ENCODE measurements at places on chromosomes 7 and 10.

- DNase-seq: no peak
Measured at GRCh38 chr10:130190737-130191115, 54.5 kb downstream of the GLRX3 start.

- no peak for DNase-seq
Measured at GRCh38 chr7:2008101-2008935, 224.4 kb downstream of the MAD1L1 start.

- no peak for DNase-seq
Measured at GRCh38 chr7:41098846-41099245, 604.0 kb downstream of the INHBA start.

DNA sequence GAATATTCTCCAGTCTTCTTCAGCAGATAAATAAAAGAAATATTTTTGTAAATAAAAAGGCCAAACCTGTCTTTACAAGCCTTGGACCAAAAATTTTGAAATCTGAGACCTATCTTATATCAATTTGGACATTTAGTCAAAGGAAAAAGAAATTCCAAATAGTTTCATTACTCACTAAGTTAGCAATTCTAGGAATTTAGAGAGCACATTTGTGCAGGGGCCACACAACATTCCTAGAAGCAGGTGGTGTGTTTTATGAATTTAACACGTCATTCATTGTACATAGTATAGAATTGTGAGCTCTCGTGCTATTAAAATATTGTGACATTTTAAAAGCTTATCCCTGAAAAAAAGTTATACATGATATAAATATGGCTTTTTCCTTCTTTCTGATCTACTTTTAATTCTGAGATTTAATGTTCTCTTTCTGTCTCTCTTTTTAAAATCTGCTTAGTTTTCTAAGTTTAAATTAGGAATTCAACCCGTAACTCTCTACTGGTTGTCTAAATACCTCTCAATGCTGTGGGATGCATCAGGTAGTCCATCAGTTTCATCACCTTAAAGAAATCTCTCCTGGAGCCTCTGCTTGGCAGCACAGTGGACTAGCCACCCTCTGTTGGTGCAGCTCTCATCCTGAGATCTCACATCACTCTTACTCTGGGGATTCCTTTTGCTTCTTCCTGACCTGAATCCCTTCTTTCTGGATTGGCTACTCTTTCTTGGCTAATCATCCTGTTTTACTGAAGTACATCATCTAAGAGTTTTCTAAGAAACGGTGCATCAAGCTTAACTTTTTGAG lies 124.5 kb downstream of the SEMA3E start:
- DNase-seq: no peak

- DNase-seq: no peak
Measured at GRCh38 chr10:95688648-95689047, 5.1 kb downstream of the TCTN3 start.

GRCh38 chr10:110833234-110833940 lies 38.3 kb upstream of the PDCD4 start:
- DNase-seq: no peak

GRCh38 chr10:61883371-61884025 lies 18.0 kb upstream of the ARID5B start:
- DNase-seq: no peak

DNA sequence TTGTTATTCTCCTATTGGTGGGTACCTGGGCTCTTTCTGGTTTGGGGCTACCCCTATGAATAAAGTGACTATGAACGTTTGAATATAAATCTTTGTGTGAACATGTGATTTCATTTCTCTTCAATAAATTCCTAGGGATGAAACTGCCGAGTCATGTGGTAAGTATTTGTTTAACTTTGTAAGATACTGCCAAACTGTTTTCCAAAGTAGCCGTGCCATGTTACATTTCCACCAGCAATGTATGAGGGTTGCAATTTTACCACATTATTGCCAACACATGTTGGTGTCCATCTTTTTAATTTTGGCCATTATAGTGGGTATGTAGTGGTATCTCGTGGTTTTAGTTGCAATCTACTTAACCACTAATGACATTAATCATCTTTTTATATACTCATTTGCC lies 94.7 kb downstream of the ZNRF2 start:
- no peak for DNase-seq

- no peak for DNase-seq
Measured at GRCh38 chr10:42933448-42934340, 143.2 kb upstream of the RET start.

- no peak for DNase-seq
Measured at GRCh38 chr10:63697956-63698786, 177.0 kb downstream of the REEP3 start.

DNA sequence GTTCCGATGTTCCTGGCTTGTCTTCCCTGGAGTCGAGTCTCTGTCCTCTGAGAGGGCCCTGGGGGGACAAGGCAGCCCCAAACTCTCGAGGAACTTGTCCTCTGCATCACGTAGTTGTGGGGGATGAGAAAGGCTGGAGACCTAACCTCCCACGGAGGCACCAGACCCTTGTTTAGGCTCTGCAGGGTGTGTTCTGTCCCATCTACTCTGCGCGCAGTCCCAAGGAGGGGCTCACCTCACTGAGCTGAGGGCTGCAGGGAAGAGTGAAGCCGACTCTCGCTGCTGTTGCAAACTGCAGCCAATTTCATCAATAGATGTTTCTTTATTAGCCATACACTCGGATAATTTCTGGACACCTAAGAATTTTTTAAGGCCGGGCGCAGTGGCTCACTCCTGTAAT lies 186.7 kb upstream of the ADARB2 start:
- no peak for DNase-seq

GRCh38 chr10:61974601-61975390 lies 73.3 kb downstream of the ARID5B start:
- DNase-seq: no peak

GRCh38 chr7:7869036-7869435 lies 99.6 kb upstream of the GLCCI1 start:
- no peak for DNase-seq

DNA sequence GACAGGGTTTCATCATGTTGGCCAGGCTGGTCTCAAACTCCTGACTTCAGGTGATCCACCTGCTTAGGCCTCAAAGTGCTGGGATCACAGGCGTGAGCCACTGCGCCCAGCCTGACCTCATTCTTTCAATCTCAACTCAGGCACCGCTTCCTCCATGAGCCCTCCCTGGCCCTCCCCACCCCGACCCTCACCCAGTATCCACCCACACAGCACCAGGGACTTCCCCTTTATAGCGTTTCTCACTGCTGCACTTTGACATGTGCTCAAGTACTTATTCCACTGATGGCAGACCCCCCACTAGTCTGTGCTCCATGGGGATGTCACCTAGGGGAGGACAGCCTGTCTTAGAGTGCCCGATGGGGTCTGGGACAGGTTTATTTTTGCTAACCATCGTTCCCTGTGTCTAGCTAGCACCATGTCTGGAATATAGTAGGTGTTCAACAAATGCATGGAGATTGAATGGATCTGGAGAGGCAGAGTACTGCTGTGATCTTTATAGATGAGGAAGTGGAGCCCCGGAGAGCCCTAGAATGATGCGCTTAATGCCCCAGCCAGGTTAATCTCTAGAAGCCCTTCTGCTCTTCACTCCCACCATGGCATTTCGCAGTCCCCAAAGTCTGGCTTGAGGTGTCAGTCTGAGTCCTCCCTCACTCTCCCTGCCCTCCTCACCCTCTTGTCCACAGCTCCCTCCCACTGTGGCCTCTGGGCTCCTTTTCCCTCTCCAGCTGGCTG lies 258.8 kb downstream of the RPS24 start:
- no peak for DNase-seq

GRCh38 chr10:66822801-66823200 lies 103.0 kb upstream of the LRRTM3 start:
- no peak for DNase-seq

DNA sequence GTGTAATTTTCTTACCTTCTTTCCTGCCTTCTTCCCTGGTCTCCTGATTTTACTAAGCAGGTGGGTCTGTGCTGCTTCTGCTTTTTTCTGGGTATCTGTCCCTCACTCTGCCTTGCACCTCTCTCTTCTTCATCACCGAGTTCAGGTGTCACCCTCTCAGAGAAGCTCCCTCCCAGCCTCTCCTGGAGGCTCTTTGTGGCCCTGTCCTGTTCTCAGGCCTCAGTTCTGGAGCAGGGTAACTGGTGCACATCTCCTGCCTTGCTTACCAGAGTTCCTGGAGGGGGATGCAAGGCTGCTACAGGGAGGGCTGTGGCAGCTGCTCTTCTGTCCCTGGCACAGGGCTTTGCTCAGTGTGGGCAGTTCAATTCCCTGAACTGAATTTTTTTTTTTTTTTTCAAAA lies 66.1 kb downstream of the RBM33 start:
- DNase-seq: no peak

DNA sequence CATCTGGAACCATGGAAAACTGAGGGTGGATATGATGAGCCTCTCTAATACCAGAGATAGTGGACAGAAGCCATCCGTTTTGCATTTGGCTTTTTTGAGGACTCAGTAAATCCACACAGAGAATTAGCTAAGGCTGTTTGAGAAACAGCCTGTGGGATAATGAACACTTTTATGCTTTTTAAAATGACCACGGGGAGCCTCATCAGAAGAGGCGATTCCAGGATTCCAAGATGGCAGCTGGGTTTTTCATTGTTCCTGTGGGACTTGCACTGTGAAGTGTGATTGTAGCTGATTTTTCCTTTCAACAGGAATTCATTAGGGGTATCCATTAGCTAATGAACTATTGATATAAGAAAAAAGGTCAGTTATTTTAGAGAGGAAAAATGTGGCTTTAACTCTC lies 353.2 kb downstream of the AUTS2 start:
- DNase-seq: no peak

DNA sequence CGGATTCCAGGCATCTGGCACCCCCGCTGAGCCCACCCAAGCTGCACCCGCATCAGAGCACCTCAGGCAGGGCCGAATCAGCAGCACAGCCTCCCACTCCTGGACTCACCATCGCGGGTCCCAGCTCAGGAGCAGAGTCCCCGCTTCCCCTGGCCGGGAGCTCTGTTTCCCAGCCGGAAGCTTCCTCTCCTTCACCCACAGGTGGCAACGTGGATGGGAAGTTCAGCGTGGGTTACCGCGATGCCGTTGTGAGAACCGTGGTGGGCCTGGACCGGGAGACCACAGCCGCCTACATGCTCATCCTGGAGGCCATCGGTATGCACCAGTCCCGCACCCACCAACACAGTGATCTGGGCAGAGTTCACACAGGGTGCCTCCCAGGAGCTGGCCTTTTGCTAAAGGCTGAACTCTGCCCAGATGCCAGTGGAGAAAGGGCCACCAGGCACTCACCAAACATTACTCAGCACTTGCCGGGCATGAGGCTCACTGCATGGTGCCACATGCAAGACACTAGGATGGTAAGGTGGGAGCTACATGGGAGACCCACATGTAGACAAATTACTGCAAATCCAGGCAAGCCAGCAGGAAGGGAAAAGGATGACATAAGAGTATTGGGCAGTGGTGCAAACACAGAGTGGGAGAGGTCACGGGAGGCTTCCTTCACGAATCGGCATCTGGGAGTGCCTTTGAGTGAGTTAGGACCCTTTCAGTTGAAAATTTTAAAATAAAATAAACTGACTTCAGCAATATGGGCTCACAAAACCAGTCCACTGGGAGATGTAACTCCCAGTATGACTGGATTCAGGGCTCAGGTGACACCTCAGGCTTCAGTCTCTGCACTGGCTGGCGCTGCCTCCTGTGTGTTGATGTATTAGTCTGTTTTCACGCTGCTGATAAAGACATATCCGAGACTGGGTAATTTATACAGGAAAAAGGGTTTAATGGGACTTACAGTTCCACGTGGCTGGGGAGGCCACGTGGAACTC lies 10.4 kb downstream of the C10orf105 start:
- DNase-seq: no peak

DNA sequence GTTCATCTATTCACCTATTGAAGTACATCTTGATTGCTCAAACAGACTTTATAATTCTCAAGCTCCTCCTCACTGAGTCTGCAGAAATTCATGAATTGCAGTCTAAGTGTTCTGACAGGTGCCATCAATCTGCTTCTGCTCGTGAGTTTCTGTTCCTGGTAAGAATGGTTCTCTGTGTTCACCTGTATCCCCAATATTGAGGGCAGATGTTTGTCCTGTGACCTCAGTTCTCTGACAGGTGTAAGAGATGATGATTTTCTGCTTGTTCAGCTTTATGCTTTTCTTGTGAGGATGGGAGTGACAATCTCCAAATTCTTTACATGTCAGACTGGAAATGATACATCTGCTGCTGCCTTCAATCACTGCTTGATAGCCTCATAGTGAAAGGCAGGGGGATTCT lies 736.9 kb upstream of the COBL start:
- no peak for DNase-seq

DNA sequence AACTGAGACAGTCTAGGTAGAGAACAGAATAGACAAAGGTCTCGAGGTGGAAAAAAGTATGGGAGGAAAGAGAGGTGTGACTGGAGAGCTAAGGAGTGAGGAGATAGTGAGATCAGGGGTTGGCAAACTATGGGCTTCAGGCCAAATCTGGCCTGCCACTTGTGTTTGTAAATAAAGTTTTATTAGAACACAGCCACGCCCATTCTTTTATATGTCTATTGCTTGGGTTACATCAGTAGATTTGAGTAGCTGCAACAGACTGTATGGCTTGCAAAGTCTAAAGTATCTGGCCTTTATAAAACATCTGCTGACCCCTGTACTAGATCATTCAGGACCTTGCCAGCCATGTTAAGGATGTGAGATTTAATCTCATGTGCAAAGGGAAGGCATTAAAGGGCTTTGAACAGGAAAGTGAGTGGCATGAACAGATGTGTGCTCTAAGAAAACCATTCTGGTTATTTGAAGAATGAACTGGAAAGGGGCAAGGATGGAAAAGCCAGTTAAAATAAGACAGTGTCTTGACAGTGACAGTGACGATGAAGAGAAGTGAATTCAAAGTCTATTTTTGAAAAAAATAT lies 240.3 kb downstream of the RNLS start:
- DNase-seq: no peak

- DNase-seq: no peak
Measured at GRCh38 chr7:16563281-16564022, 36.8 kb downstream of the LRRC72 start.

DNA sequence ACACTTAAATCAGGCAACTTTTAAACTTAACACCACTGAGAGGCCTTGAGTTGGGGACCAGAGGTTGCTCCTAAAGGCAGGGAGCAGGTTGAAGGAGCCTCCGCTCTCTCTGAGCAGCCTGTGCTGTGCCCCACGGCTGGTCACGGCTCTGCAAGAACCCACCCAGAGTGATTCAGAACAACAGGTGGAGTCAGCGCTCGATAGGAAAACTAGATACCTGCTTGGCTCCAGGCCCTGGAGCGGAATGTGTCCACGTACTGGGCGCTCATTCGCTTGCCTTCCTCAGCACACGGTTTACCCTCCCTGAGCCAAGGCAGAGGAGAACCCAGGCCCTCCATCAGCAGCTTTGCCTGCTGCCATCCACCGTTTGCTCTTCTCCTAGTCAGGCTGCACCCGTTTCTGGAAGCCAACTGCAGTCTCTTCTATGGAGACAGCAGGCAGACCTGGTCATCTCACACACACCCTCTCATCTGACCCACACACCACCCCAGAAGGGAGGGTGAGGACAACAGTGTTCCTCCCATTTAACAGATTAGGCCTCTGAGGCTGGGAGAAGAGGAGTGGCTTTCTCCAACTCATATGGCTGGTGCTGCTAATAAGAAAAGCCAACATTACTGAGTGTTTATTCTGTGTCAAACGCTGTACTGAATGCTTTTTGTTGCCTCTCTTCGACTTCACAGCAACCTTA lies 37.6 kb upstream of the PDCD4 start:
- DNase-seq: no peak

- no peak for DNase-seq
Measured at GRCh38 chr10:124155781-124156435, 62.5 kb upstream of the CHST15 start.

- DNase-seq: no peak
Measured at GRCh38 chr10:15349112-15349511, 22.0 kb downstream of the FAM171A1 start.

- no peak for DNase-seq
Measured at GRCh38 chr7:95441042-95441823, 6.4 kb upstream of the PON2 start.

- DNase-seq: no peak
Measured at GRCh38 chr10:100732241-100732596, 13.2 kb upstream of the PAX2 start.
